ENCODE measurements at places on chromosomes 4 and X.

DNA sequence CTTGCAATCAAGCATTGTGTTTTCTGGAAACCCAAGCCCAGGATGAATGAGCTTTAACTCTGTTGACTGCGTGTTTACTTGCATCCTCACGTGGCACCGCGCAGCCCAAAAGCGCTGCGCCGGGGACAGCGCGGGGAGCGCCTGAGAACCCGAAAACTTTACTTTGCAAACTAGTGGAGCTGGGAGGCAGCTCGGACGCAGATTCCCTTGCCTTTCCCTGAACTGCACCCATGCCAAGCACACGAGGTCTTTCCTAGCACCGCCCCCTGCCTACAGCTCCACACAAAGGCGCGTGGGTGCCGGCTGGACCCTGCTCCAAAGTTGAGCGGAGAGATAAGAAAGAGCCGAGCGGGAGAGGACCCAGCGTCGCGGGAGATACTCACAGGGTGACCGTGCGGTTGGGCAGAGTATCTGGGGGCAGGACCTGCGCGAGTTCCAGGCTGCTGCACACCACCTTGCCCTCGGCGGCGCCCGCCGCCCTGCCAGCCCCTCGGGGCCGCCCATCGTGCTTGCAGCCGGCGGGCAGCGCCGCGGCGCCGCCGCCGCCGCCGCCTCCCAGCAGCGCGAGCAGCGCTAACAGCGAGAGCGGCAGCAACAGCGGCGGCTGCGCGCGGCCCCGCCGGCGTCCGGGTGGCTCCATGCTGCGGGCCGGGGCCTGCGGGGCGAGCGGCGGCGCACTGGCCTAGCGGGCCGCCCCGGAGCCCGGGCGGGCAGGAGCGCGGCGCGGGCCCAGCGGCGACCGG is 550 bp downstream of the ADGRA3 start:
- no peak for DNase-seq

GRCh38 chrX:117743469-117744251 is 372.9 kb downstream of the KLHL13 start:
- DNase-seq, result no peak

DNA sequence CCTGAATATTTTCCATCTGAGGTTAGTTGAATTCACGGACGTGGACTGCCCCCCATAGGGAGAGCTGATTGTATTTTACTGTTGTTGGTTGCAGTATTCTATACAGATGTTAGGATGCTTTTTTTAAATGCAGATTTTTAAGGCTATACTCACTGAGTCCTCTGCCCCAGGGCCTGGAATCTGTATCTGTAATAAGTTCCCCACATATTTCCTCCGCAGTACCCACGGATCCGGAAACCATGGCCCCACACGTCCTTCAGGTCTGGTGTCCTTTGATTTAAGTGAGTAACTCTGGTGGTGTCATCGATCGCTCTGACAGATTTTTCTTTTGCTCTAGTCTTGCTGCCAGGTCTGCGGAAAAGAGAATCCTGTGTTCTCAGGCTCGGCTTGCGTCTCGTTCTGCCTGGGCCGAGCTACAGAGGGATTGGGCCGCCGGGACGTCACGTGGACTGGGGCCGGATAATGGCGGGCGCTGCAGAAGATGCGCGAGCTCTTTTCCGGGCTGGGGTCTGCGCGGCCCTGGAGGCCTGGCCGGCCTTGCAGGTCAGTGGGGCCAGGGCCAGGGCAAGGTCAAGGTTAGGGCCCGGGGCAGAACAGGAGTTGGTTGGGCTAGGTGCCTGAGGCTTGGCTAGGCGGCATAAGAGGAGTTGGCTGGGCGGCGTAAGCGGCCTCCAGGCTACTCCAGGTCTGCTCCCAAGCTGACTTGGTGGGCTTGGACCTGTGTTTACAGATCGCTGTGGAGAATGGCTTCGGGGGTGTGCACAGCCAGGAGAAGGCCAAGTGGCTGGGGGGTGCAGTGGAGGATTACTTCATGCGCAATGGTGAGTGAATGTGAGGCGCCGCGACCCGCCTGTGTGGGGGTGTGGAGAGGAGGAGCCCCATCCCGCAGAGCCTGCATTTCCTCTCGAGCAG is at the start of gene TSR2:
Gene TSR2, plus strand, starts transcription at position 445 of the 912 bp plus-strand sequence. Its CDS starts 18 bp downstream, at position 463.
- peak; percentile 60 for DNase-seq

GRCh38 chr4:156705311-156705710 is 266.3 kb downstream of the PDGFC start:
- no peak for DNase-seq

- no peak for DNase-seq
Measured at GRCh38 chrX:13090027-13090338, 45.6 kb upstream of the FAM9C start.

DNA sequence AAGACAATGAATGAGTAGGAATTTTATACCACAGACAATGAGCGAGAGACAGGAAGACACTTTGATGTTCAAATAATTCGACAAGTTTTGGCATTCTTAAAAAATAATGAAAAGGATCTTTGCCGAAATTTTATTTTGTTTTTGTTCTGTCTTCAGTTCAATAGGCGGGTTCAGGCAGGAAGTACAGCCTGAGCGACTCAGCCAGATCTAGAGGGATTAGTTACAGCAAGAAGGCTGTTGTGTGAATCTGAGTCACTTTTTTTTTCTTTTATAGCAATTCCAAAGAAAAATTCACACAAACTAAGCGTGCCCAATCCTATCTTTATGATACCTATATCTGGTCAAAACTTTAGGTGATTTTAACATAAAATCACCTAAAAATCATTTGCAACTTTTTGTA is 505.4 kb upstream of the FAM241A start:
- DNase-seq, result no peak

GRCh38 chrX:106484233-106484632 is 127.5 kb upstream of the RADX start:
- DNase-seq, result peak; percentile 64

- DNase-seq, result no peak
Measured at GRCh38 chr4:139852612-139853269, 187.1 kb downstream of the MGST2 start.

- DNase-seq, result peak; percentile 5
Measured at GRCh38 chr4:137572163-137572562, 39.9 kb upstream of the PCDH18 start.

- DNase-seq, result peak; percentile 21
Measured at GRCh38 chrX:149837639-149838038, 43.3 kb upstream of the MAGEA8 start.

GRCh38 chrX:73561801-73562200 is 1.2 kb upstream of the CHIC1 start:
- no peak for DNase-seq

- DNase-seq, result no peak
Measured at GRCh38 chrX:143165778-143166177, 140.1 kb downstream of the SPANXN4 start.

DNA sequence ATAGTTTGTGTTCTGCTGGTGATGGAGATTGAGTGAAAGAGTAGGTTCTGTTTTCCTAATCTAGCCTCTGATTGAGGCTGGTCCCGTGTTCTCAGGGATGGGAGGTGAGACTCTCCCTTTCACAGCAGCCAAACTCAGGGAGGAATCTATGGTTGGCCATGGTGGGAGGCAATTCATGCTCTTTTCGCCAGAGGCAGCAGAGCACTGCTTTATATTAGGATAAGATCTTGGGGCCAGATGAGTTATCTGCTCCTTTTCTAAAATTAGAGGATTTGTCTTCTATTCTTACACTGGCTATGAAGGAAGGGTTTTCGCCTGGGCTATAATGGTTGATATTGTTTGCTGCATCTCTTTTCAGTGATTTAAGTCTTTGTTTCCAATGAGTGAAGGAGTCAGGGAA is 63.9 kb upstream of the NLGN4X start:
- no peak for DNase-seq

GRCh38 chr4:141711211-141711610 is 74.8 kb downstream of the IL15 start:
- DNase-seq, result no peak

DNA sequence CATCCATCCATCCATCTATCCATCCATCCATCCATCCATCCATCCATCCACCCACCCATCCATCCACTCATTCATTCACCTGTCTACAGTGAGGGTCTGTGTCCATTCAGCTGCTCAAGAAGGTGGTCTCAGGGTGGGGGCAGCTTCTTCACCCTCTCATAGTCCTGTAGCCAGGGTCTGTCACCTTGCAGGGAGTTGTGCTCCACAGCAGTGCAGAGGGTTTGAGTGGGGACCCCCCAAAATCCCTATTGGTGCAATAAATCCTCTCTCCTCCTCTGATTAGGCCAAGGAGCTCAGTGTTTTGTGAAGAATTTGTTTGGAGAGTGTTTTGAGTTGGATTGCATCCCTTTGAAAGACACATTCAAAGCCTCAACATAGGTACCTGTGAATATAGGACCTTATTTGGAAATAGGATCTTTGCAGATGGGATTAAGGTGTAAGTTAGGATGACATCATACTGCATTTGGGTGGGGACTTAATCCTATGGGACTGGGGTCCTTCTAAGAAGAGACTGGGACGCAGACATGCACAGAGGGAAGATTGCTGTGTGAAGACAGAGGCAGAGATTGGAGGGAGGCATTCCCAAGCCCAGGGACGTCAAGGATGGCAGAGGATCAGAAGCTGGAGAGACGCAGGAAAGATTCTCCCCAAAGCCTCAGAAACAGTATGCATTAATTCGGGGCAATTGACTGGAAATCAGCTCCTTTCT is 12.0 kb downstream of the P2RY8 start:
- DNase-seq, result no peak

DNA sequence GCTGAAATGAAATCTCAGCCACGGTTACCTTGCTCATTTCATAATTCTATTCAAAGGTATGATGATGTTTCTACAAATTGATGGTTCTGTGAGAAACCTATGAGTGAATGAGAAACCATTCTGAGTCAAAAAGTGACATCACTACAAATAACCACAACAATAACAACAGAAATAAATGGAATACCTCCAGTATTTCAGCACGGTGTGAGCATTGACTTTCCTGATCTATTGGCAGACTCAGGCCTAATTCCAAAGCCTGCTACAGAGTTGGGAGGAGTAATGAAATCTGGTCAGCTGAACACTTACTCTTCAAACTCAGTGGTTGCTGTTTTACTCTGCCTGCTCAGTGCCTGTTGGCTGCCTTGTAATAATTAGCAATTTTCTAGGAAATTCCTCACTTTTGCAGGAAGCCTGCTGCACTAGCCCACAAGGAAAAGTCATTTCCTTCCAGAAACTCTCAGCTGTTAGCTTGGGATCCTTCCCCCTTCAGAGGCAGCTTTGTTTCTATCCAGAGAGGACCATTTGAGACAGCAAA is 18.8 kb upstream of the SYNPO2 start:
- DNase-seq, result no peak

DNA sequence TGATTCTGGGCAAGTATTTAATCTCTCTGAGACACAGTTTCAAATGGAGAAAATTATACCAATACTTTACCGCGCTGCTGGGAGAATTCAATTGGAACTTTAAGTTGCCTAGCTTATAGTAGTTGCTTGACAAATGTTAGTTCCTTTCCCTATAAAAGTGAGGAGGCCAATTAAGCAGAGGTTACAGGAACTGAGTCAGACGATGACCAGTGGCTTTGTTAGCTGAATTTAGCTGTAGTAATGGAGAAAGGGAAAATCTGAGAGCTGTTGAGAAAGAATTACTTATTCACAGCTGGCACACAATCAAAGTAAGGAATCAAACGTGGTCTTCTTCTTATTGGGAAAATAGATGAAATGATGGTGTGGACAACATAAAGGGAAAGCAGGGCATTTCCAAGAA is 29.6 kb downstream of the SMARCA1 start:
- DNase-seq, result no peak

- DNase-seq, result no peak
Measured at GRCh38 chr4:88812420-88812819, 114.8 kb upstream of the NAP1L5 start.

DNA sequence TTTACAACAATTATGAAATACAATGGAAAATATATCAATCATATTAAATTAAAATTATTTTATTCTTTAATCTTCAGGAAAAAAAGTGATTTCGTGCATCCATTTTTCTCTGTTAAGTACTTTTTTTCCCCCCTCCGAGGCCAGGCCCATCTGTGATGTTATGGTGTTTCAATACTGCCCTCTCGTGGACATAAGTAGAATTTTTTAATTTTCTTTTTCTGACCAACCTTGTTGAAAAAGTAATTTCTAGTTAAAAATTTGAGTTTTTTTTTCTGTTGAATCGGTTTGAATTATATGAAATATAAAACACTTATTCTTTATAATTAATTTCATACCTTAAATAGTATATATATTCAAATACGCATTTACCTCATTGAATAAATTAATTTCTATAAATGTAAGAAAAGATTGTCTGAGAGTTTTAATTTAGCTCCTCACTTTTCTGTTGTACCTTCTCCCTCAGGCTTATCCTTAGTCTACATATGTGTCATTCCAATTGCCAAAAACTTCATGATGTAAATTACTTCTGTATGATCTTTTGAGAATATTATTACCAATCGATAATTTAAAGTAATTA is 175.8 kb upstream of the TECRL start:
- no peak for DNase-seq

GRCh38 chrX:71652405-71652804 is 14.9 kb upstream of the LOC101059915 start:
- no peak for DNase-seq

DNA sequence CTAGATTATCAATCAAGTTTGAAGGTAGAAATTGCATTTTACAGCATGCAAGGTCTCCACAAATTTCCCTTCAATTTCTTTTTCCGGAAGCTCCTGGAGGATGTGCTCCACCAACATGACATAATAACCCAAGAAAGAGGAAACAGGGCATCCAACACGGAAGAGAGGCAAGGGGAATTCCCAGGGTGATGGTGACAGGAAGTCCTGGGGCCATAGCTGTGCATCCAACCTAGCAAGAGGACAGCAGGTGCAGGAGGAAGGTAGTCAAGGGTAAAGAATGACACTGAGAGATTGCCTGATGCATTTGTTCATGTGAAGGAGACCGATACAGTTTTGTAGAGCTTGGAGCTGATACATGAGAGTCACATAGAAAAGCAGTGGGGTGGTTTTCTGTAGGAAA is 115.7 kb upstream of the LSM6 start:
- peak; percentile 84 for DNase-seq

- no peak for DNase-seq
Measured at GRCh38 chrX:10048076-10048475, 80.9 kb downstream of the CLDN34 start.

GRCh38 chr4:173039617-173040577 is 128.7 kb upstream of the GALNT7 start:
- no peak for DNase-seq

- DNase-seq, result no peak
Measured at GRCh38 chrX:12972878-12973560, 1.9 kb upstream of the TMSB4X start.

- no peak for DNase-seq
Measured at GRCh38 chr4:39335566-39335965, 30.6 kb downstream of the RFC1 start.

GRCh38 chr4:131764730-131765129 is 1384.4 kb upstream of the PCDH10 start:
- no peak for DNase-seq

DNA sequence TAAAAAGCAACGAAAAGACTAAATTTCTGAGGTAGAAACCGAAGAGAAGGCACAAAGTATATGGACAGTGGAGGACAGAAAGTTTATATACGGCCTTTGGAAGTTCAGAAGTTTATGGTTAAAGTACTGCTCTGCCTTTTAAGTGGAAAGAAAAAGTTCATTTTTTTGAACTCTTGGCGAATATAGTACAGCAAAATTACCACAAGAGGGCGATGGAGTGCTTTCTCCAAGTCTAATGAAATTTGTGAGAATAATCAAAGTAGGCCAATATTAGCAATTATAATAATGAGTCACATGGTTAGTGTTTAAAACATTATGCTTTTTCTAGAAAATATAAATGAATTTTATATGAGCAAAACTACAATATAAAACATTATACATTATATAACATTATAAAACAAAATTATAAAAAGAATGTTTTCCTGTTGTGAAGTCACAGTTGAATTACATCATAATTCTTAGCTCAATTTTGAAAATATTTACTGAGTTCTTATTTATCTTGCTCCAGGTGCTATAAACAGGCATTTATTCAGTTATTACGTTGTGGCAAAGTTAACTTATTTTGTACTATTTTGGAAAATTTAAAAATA is 136.2 kb upstream of the BMPR1B start:
- no peak for DNase-seq

Data from GM12878 (cell line).